Activated naive CD8-positive, alpha-beta T cell treated with anti-CD3 and anti-CD28 coated beads, Interleukin-2, amount 50 U/mL, for 16 hours (primary cell): ENCODE measurements at places on chromosomes 7 and 10.

GRCh38 chr7:19352305-19352695, 207.1 kb upstream of the FERD3L start:
- no peak for DNase-seq

DNA sequence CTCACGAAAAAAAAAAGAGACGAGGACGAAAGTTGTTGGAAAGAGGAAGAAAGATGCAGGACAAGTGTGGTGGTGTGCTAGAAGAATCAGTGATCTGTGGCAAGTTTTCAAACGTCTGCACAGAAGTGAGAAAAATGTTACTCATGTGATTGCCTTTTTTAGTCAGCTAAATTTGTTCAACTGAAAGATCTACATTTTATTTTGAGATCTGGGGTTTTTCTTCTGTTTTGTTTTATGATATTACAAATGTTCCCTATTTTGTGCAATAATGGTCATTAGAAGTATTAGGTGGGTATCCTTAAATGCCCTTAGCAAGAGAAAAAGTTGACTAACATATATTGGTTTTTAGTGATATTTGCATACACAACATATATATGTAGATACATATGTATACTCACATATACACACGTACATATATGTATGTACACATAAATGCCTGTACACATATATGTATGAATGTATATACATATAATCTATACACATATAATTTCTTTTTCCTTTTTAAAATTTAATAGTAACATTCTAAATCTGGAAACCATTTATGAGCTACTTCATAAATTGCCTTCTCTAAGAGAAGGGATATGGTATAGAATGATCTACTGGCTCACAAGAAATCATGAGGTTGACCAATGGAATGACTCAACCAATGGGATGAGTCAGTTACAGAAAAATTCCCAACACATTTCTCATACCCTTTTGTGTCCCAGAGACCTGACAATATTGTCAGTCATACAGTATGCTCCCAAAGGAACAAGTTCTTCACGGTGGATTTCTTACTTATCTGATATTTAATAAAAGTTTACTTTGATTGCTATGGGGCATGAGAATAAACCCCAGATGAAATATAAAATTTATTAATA, 38.4 kb downstream of the SLC39A12 start:
- no peak for DNase-seq

DNA sequence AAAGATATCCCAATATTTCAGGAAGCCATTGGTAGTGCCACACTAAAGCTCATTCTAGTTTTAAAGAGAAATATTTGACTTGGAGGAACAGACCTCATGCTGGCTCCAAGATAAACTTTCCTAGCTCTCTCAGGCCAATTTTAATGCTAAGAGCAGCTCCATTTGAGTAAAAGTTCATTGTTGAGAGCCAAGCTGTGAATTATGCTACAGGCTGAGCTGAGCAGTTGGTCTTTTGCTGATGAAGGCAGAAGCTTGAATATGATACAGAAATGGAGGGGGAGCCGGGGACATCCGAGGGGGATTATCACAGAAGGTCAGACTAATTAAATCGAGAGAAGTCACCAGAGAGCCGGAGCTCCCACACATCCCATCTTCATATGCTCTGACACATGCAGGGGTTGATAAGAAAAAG, 175.7 kb upstream of the AUTS2 start:
- no peak for DNase-seq

DNA sequence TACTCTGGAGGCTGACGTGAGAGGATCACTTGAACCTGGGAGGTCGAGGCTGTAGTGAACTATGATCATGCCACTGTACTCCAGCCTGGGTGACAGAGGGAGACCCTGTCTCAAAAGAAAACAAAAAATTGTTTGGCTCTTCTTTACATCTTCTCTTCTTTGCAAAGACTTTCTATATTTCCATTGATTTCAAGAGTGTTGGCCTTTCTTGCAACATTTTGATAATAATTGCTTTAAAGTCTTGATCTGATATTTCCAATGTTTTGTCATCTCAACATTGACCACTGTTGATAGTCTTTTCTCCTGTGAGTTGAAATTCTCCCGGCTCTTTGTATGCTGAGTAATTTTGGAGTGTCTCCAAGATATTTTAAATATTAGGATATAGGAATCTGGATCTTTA, 17.8 kb upstream of the CLDN4 start:
- DNase-seq = no peak

DNA sequence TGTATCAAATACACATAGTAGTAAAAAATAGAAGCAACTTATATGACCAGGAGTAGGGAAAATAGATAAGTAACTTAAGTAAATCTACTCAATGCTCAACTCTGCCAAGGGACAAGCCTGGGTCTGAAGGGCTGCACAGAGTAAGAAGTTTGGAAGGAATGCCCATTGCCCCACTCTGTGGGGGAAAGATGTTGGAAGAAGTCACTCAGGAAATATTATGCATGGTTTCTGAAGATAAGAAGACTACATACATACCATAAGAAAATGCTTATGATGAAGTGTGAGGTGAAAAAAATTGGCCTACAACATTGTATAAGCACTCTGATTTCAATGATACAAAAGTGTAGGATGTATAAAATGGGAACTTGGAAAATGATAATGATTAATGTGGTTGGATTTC, 54.0 kb downstream of the LAMB4 start:
- DNase-seq = no peak

DNA sequence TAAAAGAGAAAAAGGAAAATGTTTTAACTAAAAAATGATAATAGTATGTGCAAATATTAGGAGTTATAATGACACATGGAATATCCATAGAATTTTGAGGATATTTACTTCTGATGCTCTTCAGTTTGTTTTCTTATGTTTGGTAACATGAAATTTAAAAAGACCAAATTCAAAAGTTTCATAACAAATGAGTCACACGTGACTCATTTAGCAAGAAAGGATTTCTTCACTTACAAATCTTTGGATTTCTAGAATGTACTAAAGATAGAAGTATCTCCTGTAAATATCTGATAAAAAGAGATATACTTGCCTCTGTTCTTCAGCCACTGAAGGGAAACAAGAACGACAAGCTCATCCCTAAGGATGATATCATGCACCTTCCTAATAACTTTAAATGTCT, 774.5 kb upstream of the LRRTM3 start:
- DNase-seq = no peak

GRCh38 chr7:70420381-70420662, 711.6 kb upstream of the GALNT17 start:
- DNase-seq = no peak

DNA sequence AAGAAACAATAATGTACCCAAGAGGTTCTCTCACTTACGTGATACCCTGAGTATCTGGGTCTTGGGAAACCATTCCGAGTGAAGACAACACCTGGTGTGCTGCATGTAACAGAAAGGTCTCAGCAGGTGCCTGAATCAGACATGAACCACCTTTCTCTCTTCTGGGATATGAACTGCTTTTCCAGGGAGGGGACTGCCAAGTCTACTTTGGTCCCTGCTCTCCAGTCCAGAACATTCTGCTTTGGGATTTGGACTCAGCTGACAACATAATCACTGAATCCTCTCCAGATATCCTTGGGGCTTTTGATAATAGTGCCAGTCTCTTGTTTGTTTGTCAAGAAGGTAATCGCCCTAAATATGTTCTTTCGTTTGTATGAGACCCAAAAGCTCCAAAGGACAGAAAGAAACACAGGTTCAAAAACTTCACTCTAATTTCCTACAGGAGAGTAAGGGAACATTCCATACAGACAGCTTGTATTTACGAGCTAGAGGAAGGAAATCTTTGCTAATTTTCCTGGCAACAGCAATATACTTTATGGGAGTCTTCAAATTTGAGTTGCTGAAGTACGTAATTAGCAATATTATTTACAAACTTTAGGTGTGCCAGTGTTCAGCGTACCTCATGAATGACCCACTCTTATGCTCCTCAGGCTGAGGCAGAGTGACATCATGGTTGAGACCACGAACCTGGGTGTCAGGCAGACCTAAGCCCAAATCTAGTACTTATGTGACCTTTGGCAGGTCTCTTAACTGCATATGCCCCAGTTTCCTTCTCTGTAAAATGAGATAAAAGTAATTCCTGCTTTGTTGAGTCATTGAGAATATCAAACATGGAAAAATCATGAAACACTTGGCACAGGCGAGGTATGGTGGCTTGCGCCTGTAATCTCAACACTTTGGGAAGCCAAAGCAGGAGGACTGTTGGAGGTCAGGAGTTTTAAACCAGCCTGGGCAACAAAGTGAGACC, 5.4 kb downstream of the ABLIM1 start:
- DNase-seq = no peak

- no peak for DNase-seq
Observed at GRCh38 chr7:151699147-151699927, 177.6 kb downstream of the PRKAG2 start.

DNA sequence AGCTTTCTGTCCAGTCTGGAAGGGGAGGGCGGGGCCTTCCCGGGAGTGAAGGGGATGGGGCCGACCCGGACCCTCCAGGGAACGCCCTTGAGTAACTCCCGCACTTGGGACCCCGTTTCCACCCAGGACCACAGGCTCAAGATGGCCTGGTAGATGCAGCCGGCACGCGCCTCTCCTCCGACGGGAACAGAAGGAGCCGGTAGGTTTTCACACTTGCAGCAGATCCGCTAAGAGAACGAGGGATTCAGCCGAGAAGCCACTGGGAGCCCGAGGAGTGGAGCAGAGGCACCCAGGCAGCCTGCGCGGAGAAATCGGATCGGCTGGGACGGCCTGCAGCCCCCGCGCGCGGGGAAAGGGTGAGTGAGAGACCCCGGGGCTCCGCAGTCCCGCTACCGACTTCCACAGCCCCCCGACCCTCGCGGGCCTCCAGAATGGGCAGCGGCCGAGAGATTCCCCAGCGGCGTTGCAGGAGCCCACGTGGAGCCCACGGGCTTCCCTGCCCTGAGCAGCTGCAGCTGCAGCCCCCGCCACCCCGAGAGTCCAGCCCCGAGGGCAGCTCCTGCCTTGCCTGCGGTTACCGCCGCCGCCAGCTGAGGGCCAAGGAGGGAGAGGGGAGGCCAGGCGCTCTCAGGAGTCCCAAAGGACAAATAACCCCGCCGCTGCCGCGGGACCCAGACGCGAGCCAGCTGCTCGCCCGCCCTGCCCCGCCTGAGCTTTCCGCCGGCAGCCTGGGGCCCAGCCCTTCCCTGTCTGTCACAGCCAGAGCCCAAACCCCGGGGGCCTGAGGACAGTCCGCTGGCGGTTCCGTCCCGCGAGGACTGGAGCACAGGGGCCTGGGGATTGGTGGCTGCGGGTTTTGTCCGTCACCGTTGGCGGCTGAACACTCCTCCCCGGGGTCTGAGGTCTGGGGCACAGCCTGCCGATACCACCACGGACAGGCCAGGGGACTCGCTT, 21.8 kb downstream of the IFT22 start:
- no peak for DNase-seq

GRCh38 chr7:113246738-113247137, 128.4 kb upstream of the SMIM30 start:
- DNase-seq = no peak

DNA sequence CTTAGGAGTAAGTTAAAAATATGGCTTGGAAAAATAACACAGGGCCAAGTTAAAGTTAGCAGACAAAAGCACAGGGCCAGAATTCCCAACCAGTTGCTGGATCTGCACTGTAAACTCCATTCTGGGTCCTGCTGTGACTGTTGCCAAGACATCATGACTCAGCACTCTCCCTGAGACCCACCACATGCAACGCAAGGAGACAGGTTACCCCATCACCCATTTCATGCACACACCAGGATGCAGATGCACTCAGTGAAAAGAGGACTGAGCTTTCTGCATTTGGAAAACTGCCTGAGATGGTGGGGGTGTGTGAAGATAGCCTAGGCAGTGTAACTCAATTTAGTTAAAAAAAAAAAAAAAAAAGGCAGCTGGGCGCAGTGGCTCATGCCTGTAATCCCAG, 97.6 kb upstream of the ZNF438 start:
- DNase-seq = no peak

GRCh38 chr7:33757050-33757449, 148.3 kb upstream of the BMPER start:
- DNase-seq = no peak

DNA sequence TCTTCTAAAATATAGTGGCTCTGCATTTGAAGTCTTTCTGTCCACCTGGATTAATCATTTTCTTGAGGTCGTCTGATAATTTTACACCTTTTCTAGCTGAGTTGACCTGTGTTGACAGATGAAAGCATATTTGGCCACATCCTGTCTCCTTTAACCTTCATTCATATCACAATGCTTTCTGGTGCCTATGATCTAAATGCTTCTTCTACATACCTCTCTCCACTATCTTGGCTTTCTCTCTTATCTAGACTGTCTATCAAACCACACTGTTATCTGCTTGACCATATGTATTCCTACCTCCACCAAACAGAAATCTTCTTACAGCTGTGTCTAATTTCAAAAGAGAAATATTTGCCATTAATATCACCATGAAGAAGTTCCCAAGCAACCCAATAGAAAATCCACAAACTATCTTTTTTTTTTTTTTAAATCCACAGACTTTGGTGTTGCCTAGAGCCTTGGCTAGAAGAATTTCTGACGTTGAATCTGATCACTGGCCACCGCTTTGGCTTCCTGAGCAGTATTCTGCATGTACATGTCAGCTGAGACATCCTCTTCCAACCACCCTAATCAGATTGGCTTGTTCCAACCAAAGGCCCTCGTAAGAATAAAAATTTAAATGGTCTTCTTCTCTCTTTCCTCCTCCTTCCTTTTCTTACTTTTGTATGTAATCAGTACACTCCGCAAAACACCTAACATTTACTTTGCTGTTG, 66.3 kb upstream of the SP4 start:
- DNase-seq = no peak

- no peak for DNase-seq
Observed at GRCh38 chr7:120720317-120720716, 137.6 kb downstream of the TSPAN12 start.

- DNase-seq = no peak
Observed at GRCh38 chr10:88528201-88528600, 54.9 kb downstream of the RNLS start.

DNA sequence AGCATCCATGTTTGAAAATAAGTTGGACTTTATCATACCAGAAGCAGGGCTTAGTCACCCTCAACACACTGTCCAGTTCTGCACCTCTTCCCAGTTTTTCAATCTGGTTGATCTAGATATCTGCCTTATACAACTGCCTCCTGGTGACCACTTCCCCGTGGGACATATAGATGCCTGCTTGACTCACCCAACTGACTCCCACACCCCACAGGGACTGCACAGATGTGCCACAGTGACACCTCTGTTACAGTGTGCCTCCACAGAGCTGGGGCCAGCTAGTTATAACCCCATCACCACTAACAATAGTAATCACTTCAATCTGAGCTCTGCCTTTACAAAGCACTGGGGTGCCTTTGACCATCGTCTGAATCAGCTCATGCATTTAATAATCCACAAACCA, 82.6 kb upstream of the AOAH start:
- no peak for DNase-seq
